ENCODE measurements at places on chromosomes 7 and 10.

DNA sequence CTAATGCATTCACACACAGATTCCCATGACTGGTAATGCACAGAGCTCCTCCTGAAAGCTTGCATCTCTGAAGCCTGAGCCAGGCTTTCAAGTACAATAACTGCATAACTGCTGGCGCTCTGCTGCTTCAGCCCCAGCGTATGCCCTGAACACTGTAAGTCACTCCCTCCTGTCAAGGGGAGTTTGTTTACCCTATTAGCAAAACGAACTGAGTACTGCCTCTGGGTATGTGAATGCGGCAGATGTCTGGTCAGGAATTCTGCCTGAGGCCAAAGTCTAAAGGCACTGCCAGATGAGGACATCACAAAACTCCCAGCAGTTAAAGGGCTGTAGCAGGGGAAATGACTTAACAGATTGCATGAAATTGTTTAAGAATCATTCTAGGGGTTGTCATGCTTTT, 97.7 kb downstream of the NRCAM start:
- peak; percentile 79 for DNase-seq

DNA sequence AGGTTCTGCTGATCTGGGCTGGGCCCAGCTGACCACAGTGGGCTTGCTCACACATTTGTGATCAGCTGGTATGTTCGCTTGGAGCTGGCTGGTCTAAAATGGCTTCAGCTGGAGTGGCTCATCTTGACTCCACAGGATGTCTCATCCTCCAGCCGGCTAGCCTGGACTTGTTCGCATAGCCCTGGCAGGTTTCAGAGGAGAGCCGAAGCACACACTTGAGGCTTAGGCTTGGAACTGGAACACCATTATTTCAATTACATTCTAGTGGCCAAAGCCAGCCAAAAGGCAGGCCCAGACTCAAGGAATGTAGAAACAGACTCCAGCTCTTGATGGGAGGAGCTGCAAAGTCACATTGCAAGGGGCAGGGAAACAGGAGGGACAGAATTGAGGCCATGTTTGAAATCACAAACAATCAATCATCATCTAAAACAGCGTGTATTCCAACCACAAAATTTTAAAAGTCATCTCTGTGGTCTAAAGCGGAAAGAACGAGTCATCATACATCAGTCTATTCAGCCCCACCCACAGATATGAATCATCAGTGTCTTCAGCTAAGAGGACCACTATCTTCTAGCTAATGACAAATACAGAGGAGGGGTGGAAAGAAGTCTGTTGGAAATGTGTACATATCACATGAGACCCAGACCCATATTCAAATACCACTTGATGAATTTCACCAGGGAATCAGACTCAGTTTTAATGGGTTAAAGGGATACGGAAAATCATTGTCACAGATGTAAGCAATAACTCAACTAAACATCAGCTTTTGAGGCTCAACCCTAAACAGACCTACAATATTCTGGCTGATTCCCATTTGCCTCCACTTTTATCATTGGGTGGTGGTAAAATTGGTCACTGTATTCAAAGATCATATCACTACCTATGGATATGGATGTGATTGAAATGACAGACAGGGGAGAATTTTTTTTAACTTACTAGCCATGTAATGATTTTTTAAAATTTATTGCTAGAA, 139.0 kb upstream of the MKLN1 start:
- no peak for DNase-seq

GRCh38 chr7:27677912-27678612, 15.4 kb upstream of the HIBADH start:
- DNase-seq: peak; percentile 9

- DNase-seq: peak; percentile 57
These were observed 15.8 kb downstream of the DNMBP start for GRCh38 chr10:99993701-99994689.

DNA sequence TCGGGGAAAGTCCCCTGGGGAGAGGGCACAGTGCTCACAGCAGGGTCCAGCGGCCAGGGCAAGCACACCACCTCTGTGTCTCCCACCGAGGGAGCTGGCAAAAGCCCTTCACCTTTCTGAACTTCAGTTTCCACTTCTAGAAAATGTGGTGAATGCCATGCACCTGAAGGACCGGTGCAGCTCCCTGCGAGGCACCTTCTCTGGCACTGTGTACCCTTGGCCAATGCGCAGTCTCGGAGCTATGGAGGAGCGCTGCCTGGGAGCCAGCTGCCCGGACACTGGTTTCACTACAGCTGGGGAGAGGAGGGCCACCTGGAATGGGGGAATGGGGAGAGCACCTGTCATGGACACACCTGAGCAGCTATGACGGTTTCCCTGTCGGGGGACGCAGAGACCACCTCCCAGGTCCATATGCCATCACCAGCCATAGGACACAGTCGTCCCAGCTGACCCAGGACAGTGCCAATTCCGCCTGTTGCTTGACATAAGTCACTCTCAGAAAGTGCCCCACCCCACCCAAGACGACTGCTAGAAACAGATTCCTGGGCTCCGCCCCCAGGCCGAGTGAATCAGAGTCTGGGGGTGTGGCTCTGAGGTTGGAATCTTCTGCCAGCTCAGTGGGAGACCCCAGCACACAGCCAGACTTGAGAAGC, 16.8 kb downstream of the RASGEF1A start:
- no peak for DNase-seq

- DNase-seq: no peak
These were observed 1.2 kb downstream of the EIF4H start for GRCh38 chr7:74175340-74175739.

DNA sequence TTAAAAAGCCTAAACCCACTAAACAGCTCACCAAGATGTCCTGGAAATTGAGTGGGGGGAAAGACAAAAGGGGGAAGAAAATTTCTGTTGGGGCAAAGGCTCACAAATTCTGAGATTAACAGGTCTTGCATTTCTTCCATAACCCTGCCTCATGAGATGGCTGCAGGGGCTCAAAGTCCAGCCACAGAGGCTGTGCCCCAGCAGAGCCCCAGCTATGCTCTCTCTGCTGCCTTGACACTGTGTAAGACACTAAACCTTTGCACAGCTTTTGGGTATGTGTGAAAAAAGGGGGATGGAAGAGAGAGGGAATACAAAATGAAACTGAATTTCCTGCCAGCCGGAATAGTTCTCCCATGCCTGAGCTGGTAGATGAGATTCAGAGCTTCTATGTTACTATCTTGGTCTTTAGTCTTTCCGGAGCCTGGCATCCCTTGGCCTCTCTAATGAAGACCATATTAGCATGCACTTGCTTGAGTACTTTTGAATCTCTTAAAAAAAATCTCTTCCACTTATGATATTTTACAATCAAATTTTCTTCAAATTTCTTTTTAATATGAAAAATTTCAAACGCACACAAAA, 240.0 kb upstream of the IMMP2L start:
- DNase-seq: no peak

DNA sequence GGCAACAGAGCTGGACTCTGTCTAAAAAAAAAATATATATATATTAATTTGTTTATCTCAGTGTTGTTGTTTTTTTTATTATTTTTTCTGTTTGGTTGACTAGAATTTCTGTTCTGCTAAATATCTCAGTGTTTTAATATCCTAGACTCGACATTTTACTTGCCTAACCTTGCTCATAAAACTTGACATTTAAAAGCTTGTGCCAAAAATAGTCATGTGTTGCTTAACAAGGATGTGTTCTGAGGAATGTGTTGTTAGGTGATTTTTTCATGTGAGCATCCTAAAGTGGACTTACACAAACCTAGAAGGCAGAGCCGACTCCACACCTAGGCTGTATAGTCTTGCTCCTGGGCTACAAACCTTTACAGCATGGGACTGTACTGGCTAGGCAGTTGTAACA, 23.1 kb downstream of the NRBF2 start:
- DNase-seq: no peak

- DNase-seq: peak; percentile 73
These were observed 121.9 kb upstream of the AKR1E2 start for GRCh38 chr10:4704034-4704545.
